ENCODE measurements at places on chromosomes 5 and 9.
A peak's percentile ranks its signal among the peaks of the same experiment; 100 is the strongest.

- no peak for DNase-seq
Observed at GRCh38 chr9:28730111-28730510, 1156.8 kb upstream of the C9orf72 start.

DNA sequence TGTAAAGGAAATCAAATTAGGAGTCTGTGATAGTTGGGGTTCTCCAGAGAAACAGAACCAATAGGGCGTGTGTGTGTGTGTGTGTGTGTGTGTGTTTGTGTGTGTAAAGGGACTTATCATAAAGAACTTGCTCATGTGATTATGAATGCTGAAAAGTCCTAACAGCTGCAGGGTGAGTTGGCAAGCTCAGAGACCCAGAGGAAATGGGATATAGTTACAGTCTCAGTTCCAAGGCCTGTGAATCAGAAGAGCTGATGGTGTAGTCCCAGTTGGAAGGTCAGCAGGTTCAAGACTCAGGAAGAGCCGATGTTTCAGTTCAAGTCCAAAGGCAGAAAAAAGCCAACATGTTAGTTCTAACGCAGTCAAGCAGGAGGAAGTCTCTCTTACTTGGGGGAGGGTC lies 214.2 kb downstream of the ELAVL2 start:
- DNase-seq = no peak

DNA sequence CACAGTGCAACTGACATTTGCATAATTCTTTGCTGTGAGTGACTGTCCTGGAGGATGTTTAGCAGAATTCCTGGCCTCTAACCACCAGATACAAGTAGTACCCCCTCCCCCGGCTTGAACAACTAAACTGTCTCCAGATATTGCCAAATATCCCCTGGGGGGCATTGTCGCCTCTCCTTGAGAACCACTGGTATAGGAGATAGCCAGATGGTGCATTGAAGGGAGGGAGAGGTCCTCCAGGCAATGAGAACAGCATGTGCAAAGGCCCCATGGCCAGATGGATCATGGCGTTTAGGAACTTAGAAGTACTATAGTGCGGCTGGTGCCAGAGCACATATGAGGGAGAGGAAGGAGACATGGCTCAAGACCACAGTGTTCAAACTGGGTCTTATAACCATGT lies 18.9 kb upstream of the ORM1 start:
- DNase-seq = no peak

DNA sequence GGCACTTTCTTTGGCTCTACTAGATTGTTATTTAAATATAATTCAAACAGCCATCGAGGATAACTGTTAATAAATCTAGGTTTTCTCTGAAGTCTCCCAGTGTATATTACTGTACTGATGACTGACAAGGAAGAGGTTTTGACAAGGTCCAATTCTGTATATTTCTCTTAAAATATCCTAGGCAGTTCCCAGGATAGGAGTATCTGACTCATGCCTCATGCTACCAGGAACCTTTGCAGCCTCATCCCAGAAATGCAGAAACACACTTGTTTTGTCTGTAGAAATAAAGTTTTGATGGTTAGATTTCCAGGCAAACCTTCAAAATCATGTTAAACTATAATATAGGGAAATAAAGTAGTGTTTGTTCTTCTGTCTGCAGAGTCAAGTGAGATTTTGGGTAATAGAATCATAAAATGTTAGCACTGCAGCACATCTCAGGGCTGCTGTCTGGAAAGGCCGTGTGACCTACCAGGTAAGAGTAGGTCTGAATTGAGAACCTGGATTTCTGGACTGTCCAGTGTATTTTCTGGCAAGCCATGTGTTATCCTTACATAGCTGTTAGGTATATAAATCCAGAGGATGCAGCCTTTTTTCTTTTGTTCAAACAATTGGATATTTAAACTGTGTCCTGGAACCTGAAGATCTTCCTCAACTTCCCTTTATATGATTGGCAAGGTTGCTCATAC lies 8.3 kb downstream of the UBE2D2 start:
- no peak for DNase-seq

DNA sequence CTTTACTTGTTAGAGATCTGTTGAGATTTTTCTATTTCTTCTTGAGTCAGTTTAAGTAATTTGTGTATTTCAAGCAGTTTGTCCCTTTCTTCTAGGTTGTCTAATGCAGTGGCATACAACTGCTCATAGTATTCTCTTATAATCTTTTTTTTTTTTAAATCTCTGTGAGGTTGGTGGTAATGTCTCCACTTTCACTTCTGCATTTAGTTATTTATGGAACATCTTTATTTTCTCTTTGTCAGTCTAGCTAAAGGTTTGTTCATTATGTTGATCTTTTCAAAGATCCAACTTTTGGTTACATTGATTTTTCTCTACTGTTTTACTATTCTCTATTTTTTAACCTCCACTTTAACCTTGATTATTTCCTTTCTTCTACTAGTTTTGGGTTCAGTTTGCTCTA lies 13.8 kb downstream of the FOXE1 start:
- DNase-seq = no peak

DNA sequence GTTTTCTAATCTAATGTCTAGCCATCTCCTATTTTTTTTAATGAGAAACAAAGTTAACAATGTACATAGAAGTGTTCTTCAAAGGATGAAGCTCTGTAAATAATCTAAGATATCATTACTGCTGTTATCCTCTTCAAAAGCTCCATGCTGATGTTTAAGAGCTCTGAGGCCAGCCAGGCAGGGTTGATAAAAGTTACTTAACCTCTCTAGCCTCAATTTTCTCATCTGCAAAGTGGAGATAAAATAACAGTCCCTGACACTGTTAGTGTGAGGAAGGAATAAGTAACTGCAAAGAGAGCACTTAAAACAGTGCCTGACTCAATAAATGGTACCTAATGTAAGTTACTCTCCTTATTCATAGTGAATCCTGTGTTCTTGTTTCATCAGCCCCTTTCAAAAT lies 60.1 kb downstream of the LHFPL2 start:
- no peak for DNase-seq

GRCh38 chr5:143113461-143113860 lies 290.0 kb downstream of the NR3C1 start:
- DNase-seq = no peak

GRCh38 chr5:111537141-111538024 lies 25.0 kb upstream of the STARD4 start:
- DNase-seq = no peak

GRCh38 chr5:1641560-1642166 lies 117.9 kb upstream of the LPCAT1 start:
- DNase-seq = peak; percentile 68

GRCh38 chr9:8857926-8858595 lies 1058.5 kb upstream of the DMAC1 start:
- DNase-seq = no peak

DNA sequence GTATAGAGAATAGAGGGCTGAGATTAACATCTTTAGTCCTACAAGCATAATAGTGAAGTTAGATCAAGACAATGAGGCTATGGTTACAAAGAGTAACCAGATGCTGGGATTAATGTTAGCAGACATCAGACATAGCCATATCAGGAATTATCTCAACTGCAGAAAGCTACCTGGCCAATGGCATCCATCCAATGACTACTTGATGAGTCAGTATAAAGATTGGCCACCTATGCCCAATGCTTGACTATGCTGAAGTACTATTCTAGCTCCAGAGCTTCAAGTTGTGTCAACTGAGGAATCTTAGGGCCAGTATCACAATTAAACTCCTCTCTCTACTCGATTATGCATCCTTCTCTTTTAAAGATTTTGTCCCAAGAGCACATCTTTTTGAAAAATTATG lies 541.4 kb downstream of the PRELID2 start:
- no peak for DNase-seq

DNA sequence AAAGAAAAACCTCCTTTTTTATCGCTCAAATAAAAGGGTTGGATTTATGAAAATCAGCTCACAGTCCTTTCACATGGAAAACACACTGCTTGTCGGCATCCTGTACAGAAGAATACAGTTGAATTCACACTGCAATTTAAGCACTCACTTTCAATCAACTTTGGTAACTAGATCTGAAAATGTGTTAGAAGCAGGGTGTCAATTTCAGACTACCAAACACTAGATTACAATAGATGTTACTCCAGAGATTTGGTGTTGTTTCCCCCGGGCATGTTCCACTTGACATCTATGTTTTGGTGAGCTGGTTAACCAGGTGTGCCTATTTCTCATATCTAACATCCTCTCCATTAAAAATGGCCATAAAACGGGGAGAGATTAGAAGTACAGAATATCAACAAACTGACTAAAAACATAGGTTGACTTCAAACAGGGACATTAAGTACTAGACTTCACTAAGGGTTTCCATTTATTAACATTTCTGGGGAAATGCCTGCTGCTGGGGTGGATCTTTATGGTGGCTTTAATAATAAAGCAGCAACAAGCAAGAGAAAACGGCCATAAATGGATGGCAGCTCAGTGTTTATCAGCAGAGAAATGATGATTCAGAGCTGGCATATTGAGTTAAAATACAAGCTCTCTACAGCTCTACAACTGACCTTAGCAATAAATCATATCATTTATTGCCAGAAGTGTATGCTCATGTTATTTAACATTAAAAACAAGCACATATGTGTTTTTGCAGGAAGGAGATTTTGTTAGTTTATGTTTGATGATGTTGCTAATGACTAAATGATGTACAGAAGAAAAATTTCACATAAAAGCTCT lies 158.8 kb downstream of the SLF1 start:
- DNase-seq = no peak

GRCh38 chr5:172370237-172370640 lies 84.1 kb downstream of the SH3PXD2B start:
- no peak for DNase-seq

- no peak for DNase-seq
Observed at GRCh38 chr9:130320723-130321481, 55.3 kb downstream of the HMCN2 start.

GRCh38 chr5:7849681-7850394 lies 1.1 kb downstream of the CFAP90 start:
- DNase-seq = no peak

- peak; percentile 5 for DNase-seq
Observed at GRCh38 chr5:135462304-135462703, 10.2 kb upstream of the TIFAB start.

- peak; percentile 6 for DNase-seq
Observed at GRCh38 chr9:76023715-76024195, 133.3 kb downstream of the PCSK5 start.

- no peak for DNase-seq
Observed at GRCh38 chr5:115068239-115069086, 101.2 kb downstream of the TRIM36 start.

DNA sequence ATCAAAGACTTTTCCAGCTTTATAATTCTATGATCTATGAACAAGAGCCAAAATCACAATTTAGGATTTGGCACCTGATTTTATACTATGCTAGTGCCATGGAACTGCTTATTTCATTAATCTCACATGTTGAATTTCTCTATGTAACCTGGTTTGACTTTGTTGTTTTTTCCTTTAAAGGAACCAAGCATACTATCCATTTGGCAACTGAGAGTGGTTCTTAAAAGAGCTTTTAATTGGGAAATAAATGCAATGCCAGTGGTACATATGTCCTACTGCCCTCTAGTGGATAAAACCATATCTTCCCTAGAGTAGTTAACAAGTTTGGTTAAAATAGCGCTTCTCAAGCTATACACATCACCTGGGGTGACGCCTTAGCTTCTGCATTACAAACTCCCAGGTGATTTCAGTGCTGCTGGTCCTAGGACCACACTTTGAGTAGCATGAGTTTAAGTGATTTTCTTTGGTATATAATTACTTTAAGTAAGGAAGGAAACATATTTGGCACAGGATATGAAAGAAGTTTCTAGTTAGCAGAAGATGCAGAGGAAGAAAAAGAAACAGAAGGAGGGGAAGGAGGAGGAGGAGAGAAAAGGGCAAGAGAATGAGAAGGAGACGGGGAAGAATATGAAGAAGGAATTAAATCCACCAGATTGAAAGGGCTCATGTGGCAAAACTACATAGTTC lies 56.8 kb downstream of the FGF10 start:
- no peak for DNase-seq

GRCh38 chr9:98951967-98952366 lies 8.3 kb downstream of the COL15A1 start:
- no peak for DNase-seq

All from activated effector memory CD4-positive, alpha-beta T cell treated with Interleukin-2 at 50 U/mL for 16 hours (primary cell).